HT1080 (cell line): ENCODE measurements at places on chromosomes 5 and 9.

- DNase-seq: no peak
These were observed 10.8 kb upstream of the C1QTNF3 start for GRCh38 chr5:34053571-34054399.

GRCh38 chr5:100448111-100448528 lies 87.1 kb upstream of the FAM174A start:
- no peak for DNase-seq

- peak; percentile 91 for DNase-seq
These were observed 59.1 kb downstream of the CHSY3 start for GRCh38 chr5:129963359-129963758.

- no peak for DNase-seq
These were observed 89.6 kb downstream of the RIC1 start for GRCh38 chr9:5718296-5719032.
